Occipital lobe (tissue), 3 donors: ENCODE measurements at places on chromosomes 4 and X.

- DNase-seq: no peak
Measured at GRCh38 chr4:117479673-117480072, 394.3 kb upstream of the TRAM1L1 start.

DNA sequence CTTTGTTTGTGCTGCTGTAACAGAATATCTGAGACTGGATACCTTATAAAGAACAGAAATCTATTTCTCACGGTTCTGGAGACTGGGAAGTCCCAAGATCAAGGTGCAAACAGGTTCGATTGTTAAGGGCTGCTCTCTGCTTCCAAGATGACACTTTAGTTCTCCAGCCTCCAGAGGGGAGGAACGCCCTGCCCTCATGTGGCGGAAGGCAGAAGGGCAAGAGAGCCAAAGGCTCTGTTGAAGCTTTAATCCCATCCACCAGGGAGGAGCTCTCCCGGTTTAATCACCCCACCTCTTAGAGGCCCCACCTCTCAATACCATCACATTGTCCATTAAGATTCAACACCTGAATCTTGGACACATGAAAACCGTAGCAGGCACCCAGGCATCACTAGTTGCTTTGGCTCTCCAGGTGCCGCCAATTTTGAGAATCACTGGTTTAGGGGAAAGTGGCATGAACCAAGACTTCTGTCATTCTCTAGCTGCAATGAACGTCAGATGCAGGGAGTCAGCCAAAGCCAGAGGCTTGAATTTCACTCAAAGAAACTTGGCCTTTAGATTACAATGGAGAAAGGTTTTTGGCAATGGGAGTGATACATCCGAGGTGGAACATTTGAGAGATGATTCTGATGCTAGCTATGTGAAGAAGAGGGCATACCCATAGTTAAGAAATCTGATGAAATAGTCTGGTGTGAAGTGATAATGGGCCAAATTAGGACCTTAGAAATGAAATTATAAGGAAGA lies 15.7 kb downstream of the FHL1 start:
- DNase-seq: no peak

DNA sequence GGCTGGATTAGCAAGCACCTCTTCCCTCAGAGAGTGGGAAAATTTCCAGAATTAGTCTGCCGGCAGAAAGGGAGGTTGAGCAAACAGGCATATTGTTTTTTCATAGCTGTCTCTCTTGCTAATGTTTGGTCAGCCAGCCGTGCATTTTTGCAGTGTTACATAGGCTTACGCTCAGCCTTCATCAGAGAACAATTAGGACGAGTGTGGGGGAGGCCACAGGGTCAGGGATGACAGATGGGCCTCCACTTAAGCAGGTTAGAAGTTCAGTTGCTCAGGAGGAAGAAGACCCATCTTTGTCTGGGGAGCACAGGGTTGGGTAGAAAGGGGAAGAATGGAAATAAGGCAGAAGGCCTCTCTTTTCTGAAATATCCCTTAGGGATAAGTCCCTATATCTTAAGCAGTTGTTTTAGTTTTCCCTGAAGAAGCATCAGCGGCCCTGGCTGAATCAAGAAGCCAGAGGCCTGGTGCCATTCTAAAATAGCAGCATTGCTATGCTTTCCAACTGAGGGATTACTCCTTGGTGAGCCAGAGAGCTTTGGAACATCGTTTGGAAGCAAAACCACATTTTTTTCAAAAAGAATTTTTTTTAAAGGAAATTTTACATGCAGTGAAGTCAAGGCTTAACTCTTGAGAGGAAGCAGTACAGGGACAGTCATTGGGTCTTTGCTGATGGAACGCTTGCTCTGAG lies 118.8 kb downstream of the SMIM20 start:
- no peak for DNase-seq

GRCh38 chrX:53587795-53588420 lies 98.6 kb downstream of the HUWE1 start:
- no peak for DNase-seq

DNA sequence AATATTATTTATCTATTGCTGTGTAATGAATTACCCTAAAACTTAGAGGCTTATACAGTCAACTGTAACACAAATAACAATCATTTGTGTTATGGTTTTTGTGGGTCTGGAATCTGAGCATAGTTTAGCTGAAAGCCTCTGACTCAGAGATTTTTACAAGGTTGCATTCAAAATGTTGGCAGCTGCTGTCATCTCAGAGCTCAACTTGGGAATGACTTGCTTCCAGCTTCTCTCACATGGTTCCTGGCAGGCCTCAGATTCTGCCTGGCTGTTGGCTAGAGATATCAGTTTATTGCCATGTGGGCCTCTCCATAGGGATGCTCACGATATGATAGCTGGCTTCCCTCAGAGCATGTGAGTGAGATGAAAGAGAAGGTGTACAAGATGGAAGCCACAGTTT lies 70.2 kb upstream of the BRWD3 start:
- DNase-seq: no peak

DNA sequence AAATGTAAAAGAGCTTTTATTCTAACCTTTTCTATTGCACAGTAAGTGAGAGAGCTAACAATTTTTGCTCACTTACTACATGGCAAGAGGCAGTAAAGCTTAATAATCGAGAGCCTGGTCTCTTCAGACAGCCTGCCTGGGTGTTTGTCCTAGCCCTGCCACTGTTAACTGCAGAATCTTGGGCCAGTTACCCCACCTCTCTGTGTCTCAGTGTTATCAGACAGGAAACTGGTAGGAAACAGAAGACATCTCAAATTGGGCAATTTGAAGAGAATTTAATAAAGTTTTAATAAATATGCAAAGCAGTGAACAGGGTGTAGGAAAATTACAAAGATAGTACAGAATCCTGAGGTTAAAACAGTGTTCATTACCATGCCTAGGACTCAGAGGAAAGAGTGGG lies 13.4 kb downstream of the STAP1 start:
- no peak for DNase-seq

- DNase-seq: no peak
Measured at GRCh38 chr4:153465140-153465539, 1.0 kb upstream of the TMEM131L start.

GRCh38 chrX:108557580-108557979 lies 117.9 kb downstream of the COL4A5 start:
- no peak for DNase-seq

DNA sequence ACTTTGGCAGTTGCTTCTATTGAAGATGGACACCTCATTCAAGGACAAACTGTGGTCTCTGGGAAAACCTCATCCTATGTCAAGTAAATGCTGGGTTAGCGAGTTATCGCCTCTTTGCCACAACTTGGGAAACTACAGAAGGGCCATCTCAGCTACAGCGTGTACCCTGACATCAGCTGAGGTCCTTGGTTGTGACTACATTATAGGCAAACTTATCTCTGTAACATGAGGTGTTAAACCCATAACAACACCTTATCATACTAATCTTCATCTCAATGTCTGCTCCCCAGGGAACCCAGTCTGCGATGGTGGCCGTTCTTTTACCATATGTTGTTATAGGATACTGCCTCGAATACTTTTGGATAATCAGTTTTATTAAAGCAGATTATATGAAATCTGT lies 1862.7 kb downstream of the STIM2 start:
- DNase-seq: no peak

DNA sequence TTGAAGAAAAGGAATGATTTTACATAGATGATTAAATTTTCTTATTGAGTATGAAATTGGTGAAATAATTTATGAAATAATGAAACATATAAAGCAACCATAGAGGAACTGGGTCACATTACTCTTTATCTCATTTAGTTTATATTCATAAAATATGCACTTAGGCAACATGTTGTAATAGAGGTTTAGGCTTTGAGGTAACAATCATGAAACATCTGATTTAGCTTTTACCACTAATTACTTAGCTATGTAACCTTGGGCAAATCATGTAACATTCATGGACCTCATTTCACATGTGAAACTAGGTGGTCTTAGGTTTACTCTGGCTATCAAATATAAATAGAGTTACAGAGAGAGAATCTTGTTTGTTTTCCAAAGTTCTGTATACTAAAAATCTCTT lies 54.5 kb upstream of the SMARCA5 start:
- no peak for DNase-seq

DNA sequence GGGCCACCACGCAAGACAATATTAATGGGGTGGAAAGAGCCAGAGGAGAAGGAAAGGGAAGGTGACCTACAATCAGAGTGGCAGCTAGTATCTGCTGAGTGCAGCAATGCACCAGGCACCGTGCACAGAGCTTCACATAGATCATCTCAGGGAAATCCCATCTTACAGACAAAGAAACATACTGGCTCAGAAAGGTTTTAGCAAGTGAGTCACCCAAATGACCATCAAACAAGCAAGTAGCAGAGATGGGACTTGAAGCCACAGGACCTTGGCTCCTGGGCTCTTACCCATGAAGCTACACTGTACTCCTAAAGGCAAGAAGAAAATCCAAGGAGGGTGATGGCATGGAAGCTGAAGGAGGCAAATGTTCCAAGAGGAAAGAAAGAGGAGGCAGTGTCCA lies 6.8 kb downstream of the ANXA5 start:
- DNase-seq: no peak

- DNase-seq: no peak
Measured at GRCh38 chr4:67080046-67080557, 465.2 kb downstream of the CENPC start.

GRCh38 chr4:83536362-83537272 lies 709 bp downstream of the GPAT3 start:
- no peak for DNase-seq

DNA sequence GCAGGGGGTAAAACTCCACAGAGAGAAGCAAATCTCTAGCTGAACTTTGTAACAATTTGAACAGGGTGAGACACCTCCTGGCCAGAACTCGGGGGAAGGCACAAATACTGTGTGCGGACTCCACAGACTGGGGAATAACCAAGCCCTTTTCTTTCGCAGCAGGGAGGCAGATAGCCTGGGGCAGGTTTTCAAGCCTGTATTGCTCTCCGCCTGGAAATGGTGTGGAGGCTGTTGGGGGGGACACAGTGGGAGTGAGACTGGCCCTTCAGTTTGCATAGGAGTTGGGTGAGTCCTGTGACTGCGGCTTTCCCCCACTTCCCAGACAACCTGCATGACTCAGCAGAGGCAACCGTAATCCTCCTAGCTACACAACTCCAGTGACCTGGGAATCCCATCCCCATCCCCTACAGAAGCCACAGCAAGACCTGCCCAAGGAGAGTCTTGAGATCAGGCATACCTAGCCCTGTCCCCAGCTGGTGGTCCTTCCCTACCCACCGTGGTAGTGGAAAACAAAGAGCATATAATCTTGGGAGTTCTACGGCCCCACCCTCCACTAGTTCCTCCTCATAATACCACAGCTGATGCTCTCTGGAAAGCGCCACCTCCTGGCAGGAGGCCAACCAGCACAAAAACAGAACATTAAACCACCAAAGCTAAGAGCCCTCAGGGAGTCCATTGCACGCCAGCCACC lies 12.9 kb upstream of the SMPX start:
- no peak for DNase-seq

DNA sequence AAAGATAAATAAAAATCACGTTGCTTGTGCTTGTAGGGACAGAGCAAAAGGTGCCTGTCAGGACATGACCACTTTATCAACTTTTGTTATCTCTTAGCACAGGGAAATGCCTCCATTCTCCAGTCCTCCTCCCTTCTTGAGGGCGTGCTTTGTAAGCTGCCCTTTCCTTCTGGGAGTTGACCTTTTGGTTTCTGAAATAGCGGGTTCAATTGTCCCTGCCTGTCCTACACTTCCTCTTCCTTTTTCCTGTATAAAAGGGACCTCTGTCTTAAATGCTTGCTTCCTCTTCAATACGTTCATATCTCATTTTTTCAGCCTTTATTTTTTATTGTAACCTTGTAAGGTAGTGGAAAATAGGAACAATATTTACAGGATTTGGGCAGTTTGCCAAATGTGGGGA lies 153.5 kb downstream of the SH3BGRL start:
- DNase-seq: no peak

- DNase-seq: no peak
Measured at GRCh38 chrX:53458082-53458481, 23.9 kb upstream of the HSD17B10 start.

GRCh38 chrX:140724736-140725135 lies 15.2 kb downstream of the LINC00632 start:
- DNase-seq: no peak

GRCh38 chr4:169841776-169842175 lies 84.0 kb upstream of the HPF1 start:
- no peak for DNase-seq

- DNase-seq: no peak
Measured at GRCh38 chr4:84496331-84496705, 2.8 kb downstream of the NKX6-1 start.

DNA sequence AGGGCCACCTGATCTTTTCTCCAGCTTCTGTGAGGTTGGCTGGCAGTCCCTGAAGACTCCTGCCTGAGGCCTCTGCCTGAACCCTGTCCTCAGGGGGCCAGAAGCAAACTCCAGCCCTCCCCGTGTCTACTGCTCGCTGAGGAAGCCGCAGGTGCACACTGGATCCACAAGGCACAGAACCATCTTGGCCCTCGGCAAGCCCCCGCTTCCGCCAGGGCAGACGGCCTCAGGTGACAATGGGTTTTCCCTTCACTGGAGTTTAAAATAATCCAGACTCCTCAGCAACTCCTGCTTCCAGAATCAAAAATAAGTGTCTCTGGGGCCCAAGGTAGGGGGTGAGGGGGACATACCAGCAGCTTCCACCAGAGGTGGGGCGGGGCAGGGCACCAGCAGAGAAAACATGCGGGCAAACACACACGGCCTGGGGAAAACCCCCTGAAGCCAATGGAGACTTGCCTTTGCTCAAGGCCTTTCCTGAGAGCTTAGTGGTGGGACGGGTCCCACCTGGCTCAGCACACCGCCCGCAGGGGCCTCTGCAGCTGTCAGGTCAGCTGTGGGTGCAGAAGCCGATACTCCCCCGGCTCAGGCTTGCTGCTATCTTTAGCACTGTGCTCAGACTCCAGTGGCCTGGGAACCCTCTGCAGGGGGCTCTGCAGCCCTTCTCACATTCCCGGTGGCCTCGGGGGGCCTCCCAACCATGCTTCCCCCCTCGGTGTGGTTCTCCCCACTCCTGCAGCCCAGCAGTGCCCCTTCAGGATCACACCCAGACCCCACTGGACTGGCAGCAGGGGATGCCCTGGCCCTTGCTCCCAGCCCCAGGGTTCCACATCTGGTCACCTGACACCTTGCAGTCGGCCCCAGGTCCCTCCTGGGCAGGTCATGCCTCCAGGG lies 1.9 kb downstream of the MYL5 start:
- DNase-seq: no peak

- no peak for DNase-seq
Measured at GRCh38 chrX:16970977-16971376, 24.5 kb downstream of the REPS2 start.

- peak; percentile 1 for DNase-seq
Measured at GRCh38 chrX:119488749-119489148, 20.5 kb downstream of the SLC25A5 start.

DNA sequence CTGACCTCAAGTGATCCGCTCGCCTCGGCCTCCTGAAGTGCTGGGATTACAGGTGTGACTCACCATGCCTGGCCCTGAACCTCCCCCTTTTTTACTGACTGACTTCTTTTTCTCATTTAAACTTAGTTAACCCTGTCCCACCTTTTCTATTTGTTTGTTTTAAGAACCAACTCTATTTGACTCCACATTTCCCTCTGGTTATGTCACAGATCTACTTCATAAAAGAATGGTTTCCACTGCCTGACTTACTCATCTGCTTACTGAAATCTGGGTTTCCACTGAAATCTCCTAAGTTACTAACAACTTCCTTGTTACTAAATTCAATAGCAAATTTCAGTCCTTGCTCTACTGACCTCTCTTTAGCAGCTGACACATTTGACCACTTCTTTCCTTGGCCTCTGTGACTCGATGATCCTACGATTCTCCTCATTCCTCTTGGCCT lies 28.0 kb upstream of the NSUN7 start:
- DNase-seq: no peak

- DNase-seq: no peak
Measured at GRCh38 chr4:55736605-55737183, 82.9 kb upstream of the EXOC1L start.

GRCh38 chrX:51484616-51485015 lies 11.8 kb downstream of the NUDT11 start:
- no peak for DNase-seq
